ENCODE measurements at places on chromosomes 4 and X.

GRCh38 chr4:53000560-53000959, 138.4 kb downstream of the RASL11B start:
- DNase-seq = no peak

- no peak for DNase-seq
Observed at GRCh38 chr4:8765084-8765483, 106.6 kb downstream of the HMX1 start.

- DNase-seq = no peak
Observed at GRCh38 chr4:108118505-108118904, 50.2 kb downstream of the LEF1 start.

DNA sequence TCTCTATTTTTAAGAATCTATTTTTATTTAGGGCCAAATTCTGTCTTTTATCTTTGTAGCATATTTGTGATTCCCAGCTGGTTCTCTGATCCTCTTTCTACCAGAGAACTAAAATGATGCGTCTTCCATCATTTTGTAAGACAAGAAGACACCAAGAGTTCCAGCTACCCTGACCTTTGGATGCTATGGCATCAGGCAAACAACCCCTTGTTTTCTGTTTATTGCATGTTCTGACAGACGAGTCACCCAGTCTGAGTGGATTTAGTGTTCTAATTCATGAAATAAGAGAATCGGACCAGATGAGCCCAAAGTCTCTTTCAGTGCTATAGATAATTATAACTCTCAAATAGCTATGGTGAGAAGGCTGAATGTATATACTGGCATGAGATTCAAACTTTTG, 69.7 kb downstream of the ZFYVE28 start:
- DNase-seq = no peak

DNA sequence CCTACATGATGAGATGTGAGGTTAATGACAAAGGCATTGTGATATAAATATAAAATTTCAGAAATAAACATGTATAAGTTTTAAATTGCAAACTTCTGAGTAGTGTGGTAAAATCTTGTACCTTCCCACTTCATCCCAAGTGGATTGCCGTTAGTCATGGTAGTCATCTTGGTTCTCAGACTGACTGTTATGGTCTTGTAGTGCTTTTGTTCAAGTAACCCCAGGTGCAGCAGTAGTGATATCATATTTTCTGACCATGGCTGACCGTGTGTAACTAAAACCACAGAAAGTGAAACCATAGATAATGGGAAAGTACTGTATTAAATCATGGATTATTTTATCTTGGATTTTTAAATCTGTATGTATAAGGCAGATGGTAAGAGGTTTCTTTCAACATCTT, 74.8 kb upstream of the SLIT2 start:
- DNase-seq = no peak

- no peak for DNase-seq
Observed at GRCh38 chrX:40260146-40260747, 162.5 kb upstream of the BCOR start.

- DNase-seq = no peak
Observed at GRCh38 chr4:4914059-4914820, 54.8 kb downstream of the MSX1 start.

GRCh38 chr4:73485085-73485484, 3.5 kb downstream of the AFM start:
- DNase-seq = no peak

- no peak for DNase-seq
Observed at GRCh38 chr4:25970226-25970675, 56.2 kb downstream of the SMIM20 start.

DNA sequence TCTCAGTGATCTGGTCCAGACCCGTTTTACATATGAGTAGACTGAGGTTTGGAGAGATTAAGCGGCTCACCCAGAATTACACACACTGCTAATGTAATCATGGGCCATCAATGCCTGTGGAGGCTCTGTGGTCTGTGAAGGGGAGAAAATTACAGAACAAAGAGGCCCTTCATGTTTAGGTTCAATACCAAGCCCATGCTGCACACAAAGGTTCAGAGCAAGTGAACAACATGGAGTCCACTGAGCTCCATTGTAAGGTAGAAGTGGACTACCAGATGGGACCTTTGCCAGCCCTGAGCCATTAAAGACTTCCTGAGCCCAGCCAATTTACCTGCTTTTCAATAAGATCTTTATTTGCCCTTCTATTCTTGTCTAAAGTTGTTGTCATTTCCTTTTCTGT, 109.8 kb downstream of the LUZP4 start:
- DNase-seq = no peak

- no peak for DNase-seq
Observed at GRCh38 chr4:139558235-139559088, 2.4 kb upstream of the SETD7 start.
